Urinary bladder (tissue), 4 donors: ENCODE measurements at places on chromosomes 4 and X.

DNA sequence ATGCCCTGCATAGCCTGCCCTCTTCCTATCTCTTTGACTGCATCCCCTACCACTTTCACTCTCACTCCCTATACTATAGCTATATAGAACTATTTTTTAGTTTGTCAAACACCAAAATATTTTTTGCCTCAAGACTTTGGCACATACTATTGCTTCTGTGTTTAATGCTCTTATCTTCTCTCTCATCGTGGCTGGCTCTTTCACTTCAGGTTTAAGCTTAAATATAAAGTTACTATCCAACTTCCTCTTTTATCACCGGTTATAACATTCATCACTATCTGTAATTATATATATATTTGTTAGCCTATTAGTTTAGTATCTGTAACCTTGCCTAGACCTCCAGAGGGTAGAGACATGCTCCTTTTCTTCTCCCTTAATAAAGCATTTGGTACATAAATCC, 11.5 kb upstream of the HMGB2 start:
- DNase-seq, result no peak

GRCh38 chr4:165331359-165331758, 3.9 kb downstream of the MSMO1 start:
- DNase-seq, result no peak

GRCh38 chr4:6217716-6218381, 17.5 kb upstream of the JAKMIP1 start:
- no peak for DNase-seq

DNA sequence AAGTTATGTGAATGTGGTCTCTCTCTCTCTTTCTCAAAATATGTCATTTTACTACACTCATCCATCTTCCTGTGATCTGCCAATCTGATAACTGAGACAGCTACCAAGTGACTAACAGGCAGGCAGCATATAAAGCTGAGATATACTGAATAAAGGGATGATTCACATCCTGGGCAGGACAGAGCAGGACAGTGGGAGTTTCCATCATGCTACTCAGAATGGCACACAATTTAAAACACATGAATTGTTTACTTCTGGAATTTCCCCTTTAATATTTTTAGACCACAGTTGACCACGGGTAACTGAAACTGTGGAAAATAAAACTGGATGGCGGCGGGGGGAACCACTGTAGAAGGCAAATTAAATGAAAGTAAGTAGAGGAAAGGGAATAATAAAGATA, 58.6 kb upstream of the DCTD start:
- no peak for DNase-seq

- DNase-seq, result no peak
These were observed 42.1 kb upstream of the KLHL34 start for GRCh38 chrX:21700275-21700674.

- no peak for DNase-seq
These were observed 14.3 kb downstream of the H2BW1 start for GRCh38 chrX:103999234-103999633.

- no peak for DNase-seq
These were observed 48.0 kb upstream of the PDLIM5 start for GRCh38 chr4:94403751-94404150.

DNA sequence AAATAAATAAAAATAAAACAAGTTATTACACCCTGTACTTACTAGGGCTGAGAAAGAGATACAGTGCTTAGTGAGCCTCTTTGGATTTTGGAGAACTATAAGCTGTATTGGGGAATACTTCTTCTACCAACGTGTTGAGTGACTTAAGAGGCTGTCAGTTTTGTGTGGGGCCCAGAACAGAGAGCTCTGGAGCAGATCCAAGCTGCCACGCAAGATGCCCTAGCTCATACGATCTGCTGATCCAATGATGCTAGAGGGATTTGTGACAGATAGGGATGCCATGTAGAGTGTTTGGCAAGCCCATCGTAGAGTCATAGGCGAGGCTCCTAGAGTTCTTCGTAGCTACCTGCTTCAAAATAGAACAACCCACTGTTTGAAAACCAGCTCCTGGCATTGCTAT, 60.3 kb upstream of the KLF3 start:
- DNase-seq, result no peak

DNA sequence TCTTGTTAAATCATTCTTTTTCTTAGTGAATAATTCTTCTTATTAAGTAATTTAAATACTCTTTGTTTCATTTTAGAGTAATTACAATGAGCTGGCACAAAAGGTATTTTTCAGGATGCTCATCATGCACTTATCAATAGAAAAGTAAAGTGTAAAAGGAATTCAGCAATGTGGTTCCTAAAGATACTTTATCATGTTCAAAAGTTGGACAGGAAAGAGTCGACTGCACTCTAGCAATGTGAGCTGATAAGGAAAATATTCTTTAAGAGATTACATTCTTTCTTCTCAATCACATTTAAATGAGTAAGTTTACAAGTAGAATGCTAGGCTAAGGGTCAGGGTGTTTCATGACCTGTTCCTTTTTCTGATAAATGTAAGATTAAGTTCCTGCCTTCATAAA, 609.5 kb upstream of the FAM241A start:
- no peak for DNase-seq

DNA sequence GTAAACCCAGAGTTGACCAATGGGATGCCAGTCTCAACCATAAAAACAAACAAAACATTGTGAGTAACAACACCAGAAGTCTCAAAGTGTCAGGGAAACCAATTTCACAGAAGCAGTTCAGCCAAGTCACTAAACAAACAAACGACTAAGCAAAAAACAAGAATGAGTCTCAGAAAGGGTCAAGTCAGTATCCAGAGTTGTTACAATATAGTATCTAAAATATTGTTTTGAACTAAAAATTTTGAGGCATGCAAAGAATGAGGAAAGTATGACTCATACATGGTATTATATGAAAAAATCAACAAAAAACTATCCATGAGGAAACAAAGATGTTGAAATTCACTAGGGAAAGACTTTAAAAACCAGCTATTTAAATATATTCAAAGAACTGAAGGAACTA, 70.6 kb downstream of the AR start:
- no peak for DNase-seq

- no peak for DNase-seq
These were observed 59.6 kb upstream of the RASSF6 start for GRCh38 chr4:73679836-73680235.

DNA sequence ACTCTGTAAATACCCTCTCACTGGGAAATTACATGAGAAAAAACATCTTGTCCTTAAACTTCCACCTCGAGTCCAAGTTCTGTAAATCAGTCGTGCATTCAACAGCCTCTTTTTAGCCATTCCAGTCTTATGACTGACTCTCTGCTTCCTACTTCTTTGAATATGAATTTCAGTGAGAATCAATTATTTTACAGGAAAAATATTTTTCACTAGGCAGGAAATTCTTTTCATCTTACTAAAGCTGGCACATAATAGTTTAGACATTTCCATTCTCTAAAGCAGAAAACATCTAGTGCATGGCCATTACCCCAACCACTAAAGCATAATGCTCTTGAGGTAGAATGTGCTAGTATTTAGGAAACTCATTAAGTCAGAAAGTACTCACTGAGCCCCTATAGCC, 565.7 kb upstream of the FAT1 start:
- no peak for DNase-seq

GRCh38 chrX:119190091-119190681, 45.9 kb upstream of the PGRMC1 start:
- no peak for DNase-seq

GRCh38 chr4:85722807-85723206, 247.9 kb downstream of the ARHGAP24 start:
- DNase-seq, result no peak

DNA sequence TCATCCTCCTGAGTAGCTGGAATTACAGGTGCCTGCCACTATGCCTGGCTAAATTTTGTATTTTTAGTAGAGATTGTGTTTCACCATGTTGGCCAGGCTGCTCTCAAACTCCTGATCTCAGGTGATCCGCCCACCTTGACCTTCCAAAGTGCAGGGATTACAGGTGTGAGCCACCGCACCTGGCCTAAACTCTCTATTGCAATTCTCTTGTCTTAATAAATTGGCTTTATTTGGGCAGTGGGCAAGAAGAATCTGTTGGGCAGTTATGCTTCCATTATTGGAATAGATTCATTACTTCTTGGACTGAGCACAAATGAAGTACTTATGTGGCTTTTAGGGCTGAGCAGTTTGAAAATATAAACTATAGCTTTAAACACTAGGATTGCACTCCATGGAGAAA, 8.2 kb upstream of the GPAT3 start:
- DNase-seq, result no peak

DNA sequence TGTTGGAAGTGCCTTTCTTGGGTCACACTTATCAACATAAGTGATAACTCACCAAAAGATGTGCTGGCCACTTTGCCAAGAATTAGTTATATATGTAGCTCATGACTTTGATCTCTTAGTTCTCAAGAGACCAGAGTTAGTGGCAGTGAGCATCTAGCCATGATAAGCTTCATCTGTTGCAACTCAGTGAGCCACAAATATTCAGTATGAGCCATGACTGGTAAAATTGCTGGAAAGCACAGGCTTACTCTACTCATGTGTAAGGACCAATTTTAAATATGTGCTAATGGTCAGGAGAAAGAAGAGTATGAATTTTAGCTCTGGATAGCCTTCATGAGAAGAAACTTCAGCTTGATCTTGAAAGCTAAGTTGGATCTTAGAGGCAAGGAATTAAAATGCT, 59.4 kb upstream of the TLL1 start:
- DNase-seq, result no peak

- DNase-seq, result peak; percentile 25
These were observed 61.1 kb upstream of the VAMP7 start for GRCh38 chrX:155819966-155820491.

DNA sequence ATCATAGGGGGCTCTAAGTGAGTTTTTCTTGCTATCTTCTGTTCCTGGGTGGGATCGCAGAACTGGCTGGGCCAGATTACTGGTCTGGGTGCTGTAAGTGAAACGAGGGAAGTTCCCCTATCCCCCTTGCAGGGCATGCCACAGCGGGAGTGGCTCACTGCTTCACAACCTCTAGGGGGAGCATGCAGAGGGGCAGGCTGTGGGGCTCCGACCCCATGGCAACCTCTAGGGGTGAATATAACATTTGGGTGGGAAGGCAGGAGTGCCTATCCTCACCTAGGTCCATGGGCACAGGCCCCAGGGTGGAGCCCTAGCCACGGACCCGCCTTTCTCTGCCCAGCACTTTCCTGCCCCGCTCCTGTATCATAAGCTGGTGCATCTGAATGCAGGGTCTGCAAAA, 1.7 kb upstream of the RRAGB start:
- no peak for DNase-seq

- no peak for DNase-seq
These were observed 454.2 kb downstream of the GRIA2 start for GRCh38 chr4:157674699-157675098.
